ENCODE measurements at places on chromosomes 2 and 18.

- DNase-seq, result no peak
Observed at GRCh38 chr2:55610954-55611743, 6.3 kb downstream of the PPP4R3B start.

- no peak for DNase-seq
Observed at GRCh38 chr2:192288295-192288694, 93.6 kb upstream of the TMEFF2 start.

DNA sequence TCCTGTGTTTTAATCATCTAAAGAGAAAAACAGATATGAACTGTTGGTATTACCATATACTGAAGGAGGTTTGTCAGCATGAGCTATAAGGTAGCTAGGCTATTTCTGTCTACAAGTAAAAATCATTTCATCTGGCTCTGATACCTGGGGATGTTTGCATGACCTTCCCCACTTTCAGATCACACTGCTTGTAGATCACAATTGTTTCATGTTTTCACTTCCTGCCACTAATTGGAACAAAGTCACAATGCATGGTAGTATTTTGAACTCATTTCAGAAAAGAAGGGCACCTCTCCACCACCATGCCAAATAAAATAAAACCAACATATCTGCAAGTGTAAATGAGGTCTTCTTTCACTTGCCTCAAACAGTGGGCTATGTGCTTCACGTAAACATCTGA is 37.8 kb downstream of the NYAP2 start:
- no peak for DNase-seq

GRCh38 chr2:9235147-9236044 is 28.8 kb downstream of the ASAP2 start:
- DNase-seq, result no peak

DNA sequence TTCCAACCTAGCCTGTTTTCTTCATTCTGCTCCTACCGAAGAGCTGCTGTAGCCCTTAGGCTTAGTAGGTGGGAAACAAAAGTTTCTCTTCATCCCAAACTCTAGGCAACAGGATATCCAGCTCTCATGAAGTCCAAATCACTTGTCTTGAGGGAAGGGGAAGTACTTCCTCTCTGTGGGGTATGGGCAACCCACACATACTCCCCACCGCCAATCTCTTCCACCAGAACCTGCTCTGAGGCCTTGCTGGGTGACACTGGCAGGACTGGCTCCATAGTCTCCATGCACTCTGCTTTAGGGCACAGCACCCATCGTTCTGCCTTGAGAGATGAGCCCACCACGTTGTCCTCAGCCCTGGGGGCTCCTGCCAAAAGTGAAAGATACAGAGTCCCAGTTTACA is 173.0 kb downstream of the NCK2 start:
- DNase-seq, result peak; percentile 22

DNA sequence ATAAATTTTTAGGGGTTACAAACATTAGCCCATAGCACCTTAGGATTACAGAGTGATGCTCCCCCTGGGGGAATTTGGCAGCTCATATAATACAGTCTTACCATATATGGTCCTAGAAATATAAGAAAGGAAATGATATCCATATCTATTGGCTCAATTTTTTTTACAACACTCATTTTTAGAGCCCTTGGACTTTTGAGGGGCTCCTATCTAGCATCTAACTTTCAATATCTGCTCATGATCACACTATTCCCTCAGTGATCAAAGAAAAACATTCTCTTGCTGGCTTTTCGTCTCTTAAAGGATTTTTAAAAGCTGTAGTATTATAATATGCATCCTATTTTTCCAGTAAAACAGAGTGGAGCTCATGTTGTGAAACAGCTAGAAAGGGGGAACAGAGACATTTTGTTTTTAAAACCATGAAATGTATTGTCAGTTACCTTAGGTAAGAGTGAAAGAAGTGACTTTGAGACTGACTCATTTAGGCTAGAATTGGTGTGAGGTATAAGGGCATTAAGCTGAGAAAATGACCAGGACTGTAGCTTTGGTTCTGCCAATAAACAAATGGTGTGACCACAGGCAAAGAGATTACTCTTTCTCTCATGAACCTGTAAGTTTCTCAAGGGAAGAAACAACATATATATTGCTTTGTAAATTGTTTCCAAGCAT is 65.8 kb downstream of the ALPK2 start:
- peak; percentile 17 for DNase-seq

DNA sequence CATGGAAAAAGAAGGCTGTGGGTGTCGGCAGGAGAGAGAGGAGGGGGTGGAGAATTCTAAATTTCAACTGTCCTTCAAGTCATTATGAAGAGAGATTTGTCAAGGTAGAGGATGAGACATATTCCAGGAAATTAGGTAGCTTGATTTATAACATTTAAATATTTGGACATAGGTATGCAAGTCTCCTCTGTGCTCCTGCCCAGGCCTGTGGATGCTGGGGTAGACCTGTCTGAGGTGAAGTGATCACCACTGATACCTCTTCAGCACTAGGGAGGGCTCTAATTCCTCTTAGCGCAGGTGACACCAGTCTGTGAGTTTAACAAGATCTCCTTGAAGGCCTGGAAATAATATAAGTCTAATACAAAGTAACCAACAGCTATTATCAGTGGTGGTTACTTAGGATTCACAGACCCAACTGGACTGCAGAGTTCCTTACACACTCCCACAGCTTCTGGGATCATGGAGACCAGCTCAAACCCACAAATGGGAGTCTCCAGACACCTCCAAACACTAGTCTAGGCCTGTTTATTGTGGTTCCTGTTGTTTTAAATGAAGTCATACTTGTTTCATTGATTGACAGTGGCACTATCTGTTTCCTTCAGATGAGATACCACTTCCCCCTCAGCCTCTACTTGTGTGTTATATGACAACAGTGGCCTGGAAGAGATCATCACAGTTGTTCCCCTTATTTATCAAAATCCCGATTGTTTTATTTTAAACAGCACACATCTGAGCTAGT is 104.1 kb upstream of the ITPRID2 start:
- DNase-seq, result peak; percentile 56

DNA sequence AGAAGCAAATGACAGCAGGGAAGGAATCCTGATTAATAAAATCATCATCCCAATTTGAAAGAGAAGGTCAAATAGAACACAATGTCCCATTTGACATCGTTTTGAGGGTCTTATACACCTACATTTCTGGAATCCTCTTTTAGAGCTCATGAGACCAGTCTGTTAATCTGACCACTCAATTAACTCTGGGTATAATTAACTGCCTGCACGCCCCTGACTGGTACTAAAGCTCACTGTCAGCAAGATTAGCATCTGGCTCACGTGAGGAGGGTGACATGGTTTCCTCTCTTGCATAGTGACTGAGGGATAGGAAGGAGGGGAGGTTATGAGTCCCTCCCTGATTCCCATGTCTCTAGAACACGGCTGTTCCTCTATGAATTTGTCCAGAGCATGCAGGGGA is 124.3 kb downstream of the ICOS start:
- DNase-seq, result no peak

DNA sequence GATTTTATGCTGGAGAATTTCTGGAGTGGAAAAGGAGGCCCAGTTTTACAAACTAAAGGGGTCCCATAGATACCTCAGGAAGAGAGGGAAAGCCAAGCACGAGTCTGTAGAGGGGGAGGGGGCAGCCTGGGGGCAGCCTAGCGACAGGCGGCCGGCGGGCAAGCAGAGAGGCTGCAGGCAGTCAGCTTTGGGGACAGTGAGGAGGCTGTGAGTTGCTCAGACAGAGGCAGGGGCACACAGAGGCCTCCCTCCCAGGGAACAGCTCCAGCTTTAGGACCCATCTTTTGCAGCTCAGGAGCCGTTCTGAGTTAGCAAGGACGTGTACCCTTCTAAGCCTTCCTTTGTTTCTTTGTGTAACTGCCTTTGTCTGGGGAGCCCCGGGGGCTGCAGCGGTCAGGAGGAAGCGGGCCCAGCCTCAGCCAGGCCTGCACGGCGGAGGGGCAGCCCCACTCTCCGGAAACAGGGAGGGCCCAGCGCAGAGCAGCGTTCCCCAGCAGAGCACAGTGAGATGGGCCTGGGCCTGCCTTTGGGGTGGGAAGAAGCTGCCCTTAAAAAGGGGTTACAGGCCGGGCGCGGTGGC is 41.1 kb upstream of the RALBP1 start:
- no peak for DNase-seq

- peak; percentile 98 for DNase-seq
Observed at GRCh38 chr2:234291765-234292204, 205.1 kb downstream of the ARL4C start.

GRCh38 chr2:143533846-143534245 is 404.6 kb downstream of the ARHGAP15 start:
- DNase-seq, result no peak

GRCh38 chr18:3552305-3552704 is 102.3 kb downstream of the TGIF1 start:
- DNase-seq, result no peak

- DNase-seq, result no peak
Observed at GRCh38 chr2:194730266-194730665, 926.8 kb upstream of the SLC39A10 start.

DNA sequence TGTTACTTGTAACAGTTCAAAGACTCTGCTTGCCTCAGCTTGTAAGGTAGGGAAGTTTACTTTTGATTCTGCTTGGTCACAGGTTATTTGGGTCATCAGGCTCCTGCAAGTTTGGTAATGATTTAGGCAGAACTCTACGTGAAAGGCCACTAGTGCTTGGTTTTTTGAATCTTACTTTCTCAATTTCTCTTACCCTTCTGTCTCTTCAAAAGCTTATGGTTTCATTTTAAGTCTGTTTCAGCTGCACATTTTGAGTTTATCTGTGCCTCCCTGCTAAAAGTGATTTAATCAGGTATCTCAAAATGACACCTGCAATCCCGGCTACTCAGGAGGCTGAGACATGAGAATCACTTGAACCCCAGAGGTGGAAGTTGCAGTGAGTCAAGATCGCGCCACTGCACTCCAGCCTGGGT is 26.3 kb upstream of the MOCOS start:
- no peak for DNase-seq
